ENCODE measurements at places on chromosomes 3 and 15.

- no peak for DNase-seq
These were observed 563.5 kb upstream of the TBL1XR1 start for GRCh38 chr3:177760803-177761202.

- DNase-seq = no peak
These were observed 14.5 kb downstream of the POLQ start for GRCh38 chr3:121531269-121531668.

DNA sequence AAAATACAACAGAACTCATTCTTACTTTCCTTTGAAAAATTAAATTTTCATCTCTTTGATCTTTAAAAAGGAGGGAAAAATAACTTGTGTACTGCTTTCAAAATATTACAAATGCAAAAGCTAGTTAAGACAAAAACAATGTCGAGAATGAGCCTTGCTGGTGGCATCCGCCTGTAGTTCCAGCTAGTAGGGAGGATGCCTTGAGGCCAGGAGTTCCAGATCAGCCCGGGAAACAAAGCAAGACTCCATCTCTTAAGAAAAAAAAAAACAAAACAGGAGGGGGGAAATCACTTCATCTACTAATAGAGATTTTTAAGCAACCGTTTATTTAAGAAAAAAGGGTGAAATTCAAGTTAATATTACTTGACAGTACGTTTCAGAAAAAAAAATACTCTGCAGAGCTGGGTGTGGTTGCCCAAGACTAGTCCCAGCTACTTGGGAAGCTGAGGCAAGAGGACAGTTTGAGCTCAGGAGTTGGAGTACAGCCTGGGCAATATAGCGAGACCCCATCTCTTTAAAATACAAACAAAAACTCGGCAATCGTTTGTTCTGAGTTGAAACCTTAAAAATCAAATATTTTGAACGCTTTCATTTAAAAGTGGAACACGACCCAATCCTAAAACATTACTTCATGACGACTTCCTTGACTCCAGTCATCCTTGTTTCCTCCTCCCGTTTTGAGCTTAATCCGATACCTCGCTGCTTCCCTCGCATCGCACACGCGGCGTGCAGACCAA is 1.2 kb downstream of the KPNA1 start:
- DNase-seq = no peak

GRCh38 chr15:58532126-58532525 is 100.3 kb downstream of the LIPC start:
- DNase-seq = no peak

DNA sequence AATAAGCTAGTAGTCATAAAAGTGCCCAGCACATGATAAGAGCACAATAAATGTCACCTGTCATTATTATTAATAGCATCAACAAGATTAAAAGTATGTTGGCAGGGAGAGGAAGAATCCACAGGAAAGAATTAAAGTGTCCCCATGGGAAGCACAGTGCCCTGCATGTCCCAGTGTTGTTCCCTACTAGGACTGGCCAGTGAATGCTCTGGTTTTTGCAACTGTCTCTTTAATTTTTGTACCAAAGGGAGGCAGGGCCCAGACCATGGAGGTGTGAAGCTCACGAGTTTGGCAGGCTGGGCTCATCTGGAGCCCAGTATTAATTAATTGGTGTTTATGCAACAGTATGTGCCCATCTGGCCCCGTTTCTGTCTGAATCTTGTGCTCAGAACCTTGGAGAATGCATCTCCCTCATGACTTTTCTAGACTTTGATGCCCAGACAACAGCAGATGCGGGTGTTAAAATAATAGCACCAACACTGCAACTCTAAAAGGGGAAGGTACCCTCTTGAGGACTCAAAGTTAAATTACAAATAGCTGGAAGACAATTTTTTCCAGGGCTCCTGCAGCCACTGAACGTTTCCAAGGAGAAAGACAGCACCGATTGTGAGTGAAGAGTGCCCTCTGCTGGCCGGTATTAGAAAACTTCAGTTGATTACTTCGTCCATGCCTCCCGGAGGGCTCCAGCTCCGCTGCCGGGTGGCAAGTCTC is 71.9 kb upstream of the SPATA12 start:
- DNase-seq = peak; percentile 29
